Stomach (tissue), 19 donors: ENCODE measurements at places on chromosomes 1 and 21. TPM values are rescaled to one million over a fixed set of nuclear protein-coding genes. Genes with fewer than 3 reads are reported as not detected.

Gene GCLM
- 14.0 TPM for total RNA-seq

Gene PDC
- not detected for total RNA-seq

Gene CYYR1
- 6.8 TPM for total RNA-seq

Gene C1orf174
- 17.9 TPM for total RNA-seq

Gene LCA5L
- 1.8 TPM for total RNA-seq

Gene TIAM1
- 1.8 TPM for total RNA-seq

Gene HSD3B1
- not detected for total RNA-seq

GRCh38 chr1:110209715-110210603 is at the start of gene KCNC4:
Gene KCNC4, plus strand, starts transcription at chr1:110210314. Its CDS starts 1,186 bp downstream, at chr1:110211500.
- H3K27me3 ChIP-seq, result no peaks in the 10 kb centered on the region
- no peaks in the 10 kb centered on the region for H3K36me3 ChIP-seq
- H3K27ac ChIP-seq, result peak within 1 kb of the TSS; percentile 89
- peaks cover 46% of the 10 kb centered on the region for H3K4me1 ChIP-seq
- peak; percentile 97 for DNase-seq

DNA sequence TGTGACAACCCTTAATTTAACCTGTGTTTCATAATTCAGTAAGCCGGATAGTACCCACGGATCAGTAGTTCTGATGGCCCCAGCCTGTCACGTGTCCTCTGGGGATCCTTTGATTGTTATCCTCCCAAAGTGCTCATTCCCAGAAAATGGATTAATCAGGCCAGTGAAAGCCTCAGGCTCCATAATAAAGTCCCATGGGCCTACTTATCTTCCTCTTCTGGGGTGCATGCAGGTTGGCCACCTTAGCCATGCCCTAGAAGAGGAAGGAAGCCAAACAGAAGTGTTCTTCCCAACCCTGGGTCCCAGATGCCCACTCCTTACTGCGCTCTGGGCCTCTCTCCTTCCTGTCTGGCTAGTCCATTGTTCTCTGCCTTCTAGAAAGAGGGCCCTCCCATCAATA is 146.1 kb downstream of the EDEM3 start:
- no peak for DNase-seq
- peaks cover 25% of the 10 kb centered on the region for H3K4me1 ChIP-seq
- no peak overlapping the region for H3K27ac ChIP-seq
- no peaks in the 10 kb centered on the region for H3K36me3 ChIP-seq
- no peaks in the 10 kb centered on the region for H3K27me3 ChIP-seq
- no peak overlapping the region for H3K4me3 ChIP-seq

DNA sequence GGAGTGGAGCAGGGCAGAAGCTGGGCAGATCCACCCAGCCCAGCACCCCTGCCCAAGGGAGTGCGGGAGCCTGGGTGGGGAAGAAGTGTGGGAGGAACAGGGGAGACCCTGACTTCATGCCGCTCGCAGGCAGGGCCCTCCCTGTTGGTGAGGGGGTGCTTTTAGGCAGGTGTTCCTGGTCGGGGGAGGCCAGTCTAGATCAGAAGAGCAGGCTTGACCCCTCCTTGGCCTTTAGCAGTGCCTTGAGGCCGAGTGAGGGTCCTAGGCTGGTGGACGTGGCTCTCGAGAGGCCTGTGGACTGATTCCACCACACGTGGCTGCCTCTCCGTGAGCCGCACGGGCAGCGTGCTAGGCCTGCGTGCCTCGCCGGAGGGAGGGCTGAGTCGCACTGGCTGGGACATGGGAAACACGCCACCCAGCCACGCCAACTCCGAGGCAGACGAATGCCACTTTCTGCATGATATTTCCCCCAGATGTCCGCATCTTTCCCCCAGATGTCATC is 19.4 kb upstream of the COL18A1 start:
- peaks cover 73% of the 10 kb centered on the region for H3K27me3 ChIP-seq
- H3K4me3 ChIP-seq, result no peak overlapping the region
- H3K4me1 ChIP-seq, result peaks cover 14% of the 10 kb centered on the region
- no peaks in the 10 kb centered on the region for H3K36me3 ChIP-seq
- no peak overlapping the region for H3K27ac ChIP-seq
- no peak for DNase-seq

GRCh38 chr1:76066394-76066793 is 8.2 kb upstream of the ST6GALNAC3 start:
- DNase-seq, result no peak
- no peak overlapping the region for H3K4me3 ChIP-seq
- H3K27me3 ChIP-seq, result no peaks in the 10 kb centered on the region
- H3K36me3 ChIP-seq, result no peaks in the 10 kb centered on the region
- peaks cover 18% of the 10 kb centered on the region for H3K4me1 ChIP-seq

GRCh38 chr1:229088711-229089110 is 182.2 kb upstream of the RAB4A start:
- H3K27me3 ChIP-seq, result no peaks in the 10 kb centered on the region
- H3K4me3 ChIP-seq, result no peak overlapping the region
- peaks cover 39% of the 10 kb centered on the region for H3K4me1 ChIP-seq

DNA sequence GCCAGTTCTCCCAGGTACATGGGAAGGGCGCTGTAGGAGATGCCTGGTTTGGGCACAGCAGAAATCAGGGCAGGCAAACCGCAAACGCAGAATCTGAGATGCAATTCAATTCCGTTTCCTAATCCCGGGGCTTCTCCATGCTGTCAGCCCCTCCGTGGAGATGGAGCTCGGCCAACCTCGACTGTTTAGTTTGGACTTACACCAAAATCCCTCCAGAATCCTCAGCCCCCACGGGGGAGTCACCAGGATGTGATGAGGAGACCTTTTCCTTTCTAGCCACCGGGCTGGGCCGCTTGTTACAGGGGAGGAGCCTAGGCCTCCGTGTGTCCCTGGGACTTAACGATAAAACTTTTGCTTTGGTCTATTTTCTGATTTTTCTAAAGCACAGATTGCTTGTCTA is 7.9 kb downstream of the SLC2A7 start:
- no peaks in the 10 kb centered on the region for H3K36me3 ChIP-seq
- H3K27ac ChIP-seq, result no peak overlapping the region
- H3K4me3 ChIP-seq, result no peak overlapping the region
- H3K4me1 ChIP-seq, result no peaks in the 10 kb centered on the region
- DNase-seq, result peak; percentile 67

GRCh38 chr1:173191011-173191705 is 16.0 kb downstream of the TNFSF4 start:
- no peak overlapping the region for H3K4me3 ChIP-seq
- H3K4me1 ChIP-seq, result peaks cover 15% of the 10 kb centered on the region
- no peak for DNase-seq
- peak overlapping the region; percentile 83 for H3K27ac ChIP-seq
